Left ventricle myocardium inferior (tissue), 1 donor: ENCODE measurements at places on chromosomes 2 and 18.

DNA sequence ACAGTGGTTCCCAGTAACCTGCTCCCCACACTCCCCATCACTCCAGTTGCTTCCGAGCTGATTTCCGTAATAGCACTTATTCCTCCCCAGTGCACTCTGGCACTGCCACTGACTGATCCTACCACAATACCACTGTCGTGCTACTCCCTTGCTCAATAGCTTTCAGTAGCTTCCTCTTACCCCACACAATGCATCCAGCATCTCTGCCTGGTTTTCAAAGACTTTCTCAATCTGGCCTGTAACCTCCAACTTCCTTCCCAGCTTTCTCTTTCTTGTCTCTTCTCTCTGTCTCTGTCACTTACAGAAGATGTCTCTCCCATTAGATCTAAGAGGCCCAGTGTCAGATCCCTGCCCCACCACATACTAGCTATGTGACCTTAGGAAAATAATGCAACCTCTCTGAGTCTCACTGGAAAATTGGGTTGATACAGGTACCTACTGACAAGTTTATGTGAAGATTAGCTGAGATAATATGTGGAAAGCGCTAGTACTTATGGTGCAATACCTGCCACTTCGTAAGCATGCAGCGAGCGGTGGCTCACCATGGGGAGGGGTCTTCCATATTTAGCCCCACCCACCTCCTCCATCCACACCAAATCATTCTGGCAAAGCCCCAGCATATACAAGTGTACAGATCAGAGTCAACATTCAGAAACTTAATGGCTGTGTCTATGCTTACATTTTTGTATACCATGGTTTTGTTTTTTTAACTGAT lies 36.7 kb downstream of the SFXN5 start:
- no peak for DNase-seq

- no peak for DNase-seq
Observed at GRCh38 chr2:55150834-55151233, 81.3 kb downstream of the CLHC1 start.

- DNase-seq = no peak
Observed at GRCh38 chr2:170930131-170930990, 1.3 kb downstream of the GORASP2 start.

GRCh38 chr2:190996338-190996946 lies 17.5 kb downstream of the STAT1 start:
- DNase-seq = peak; percentile 18

DNA sequence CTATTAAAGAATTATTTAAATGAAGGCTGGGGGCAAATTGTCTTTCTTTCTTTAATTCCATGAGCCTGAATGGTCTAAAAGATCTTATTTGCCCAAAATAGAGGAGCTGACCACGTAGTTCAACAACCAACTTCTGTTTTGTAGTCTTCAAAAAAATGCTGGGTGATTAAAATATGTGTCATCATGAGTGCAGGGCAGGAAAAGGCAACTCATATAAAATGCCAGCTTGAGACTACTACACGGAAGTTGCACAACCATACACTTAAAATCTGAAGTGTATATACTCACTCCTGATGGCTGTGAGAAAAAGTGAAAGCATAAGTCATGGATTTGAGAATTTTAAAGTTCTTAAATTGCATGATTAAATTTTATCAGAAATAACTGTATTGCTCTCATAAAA lies 210.9 kb downstream of the DYM start:
- DNase-seq = no peak
